Omental fat pad (tissue), 4 donors: ENCODE measurements at places on chromosomes 4 and X.

DNA sequence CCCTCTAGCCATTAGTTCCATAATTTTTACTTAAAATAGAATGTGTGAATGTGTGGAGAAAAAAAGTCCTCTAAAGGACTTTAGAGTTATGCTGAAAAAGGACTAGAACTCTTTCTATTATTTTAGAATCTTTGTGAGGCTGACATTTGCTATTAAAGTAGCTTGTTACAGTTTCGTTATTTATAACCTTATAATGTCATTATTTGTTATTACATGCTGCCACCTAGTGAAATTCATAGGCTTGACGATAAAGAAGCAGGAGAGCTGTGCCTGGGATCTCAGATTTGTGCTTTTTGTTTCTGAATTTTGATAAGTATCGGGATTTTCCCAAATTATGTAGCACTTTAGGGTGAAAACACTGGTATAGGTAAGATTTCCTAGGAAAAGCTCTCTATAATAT is 38.5 kb upstream of the TAPT1 start:
- DNase-seq: no peak

- no peak for DNase-seq
Measured at GRCh38 chr4:150944660-150945059, 70.4 kb downstream of the LRBA start.

- no peak for DNase-seq
Measured at GRCh38 chrX:84358271-84358670, 144.0 kb downstream of the HDX start.

DNA sequence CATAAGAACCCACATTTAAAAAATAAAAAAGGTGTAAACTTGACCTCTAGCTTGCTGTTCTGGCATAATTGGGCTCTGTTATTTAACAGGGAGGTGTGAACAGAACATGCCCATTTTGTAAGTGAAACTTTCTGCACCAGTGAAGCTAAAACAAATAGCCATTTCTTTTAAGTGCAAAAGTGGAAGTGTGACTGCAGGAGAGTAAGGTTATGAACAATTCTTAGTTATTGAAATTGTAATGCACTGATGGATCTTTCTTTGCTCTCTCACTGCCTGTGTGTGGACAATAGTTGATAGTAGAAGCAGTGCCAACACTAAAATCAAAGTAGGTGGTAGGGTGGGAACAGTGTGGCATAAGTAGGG is 12.6 kb downstream of the P2RY10 start:
- no peak for DNase-seq

- DNase-seq: no peak
Measured at GRCh38 chr4:74934888-74935287, 2.0 kb downstream of the PARM1 start.

DNA sequence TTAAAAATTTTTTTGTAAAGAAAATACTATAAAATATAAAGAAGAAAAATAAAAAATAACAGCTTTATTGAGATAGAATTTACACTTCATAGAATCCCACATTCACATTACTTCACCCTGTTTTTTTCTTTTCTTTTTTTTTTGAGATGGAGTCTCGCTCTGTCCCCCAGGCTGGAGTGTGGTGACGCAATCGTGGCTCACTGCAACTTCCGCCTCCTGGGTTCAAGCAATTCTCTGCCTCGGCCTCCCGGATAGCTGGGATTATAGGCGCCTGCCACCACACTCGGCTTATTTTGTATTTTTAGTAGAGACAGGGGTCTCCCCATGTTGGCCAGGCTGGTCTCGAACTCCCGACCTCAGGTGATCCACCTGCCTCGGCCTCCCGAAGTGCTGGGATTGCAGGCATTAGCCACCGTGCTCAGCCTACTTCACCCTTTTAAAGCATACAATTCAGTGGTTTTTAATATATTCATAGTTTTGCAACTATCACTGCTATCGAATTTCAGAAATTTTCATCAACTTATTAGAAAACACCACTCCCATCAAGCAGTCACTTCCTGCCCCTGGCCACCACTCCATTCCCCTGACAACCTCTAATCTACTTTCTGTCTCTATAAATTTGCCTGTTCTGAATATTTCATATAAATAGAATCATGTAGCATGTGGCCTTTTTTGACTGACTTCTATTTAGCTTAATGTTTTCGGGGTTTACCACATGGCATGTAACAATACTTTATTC is 48.7 kb downstream of the TMEM131L start:
- no peak for DNase-seq

GRCh38 chr4:169675825-169676224 is 55.4 kb downstream of the CLCN3 start:
- no peak for DNase-seq

DNA sequence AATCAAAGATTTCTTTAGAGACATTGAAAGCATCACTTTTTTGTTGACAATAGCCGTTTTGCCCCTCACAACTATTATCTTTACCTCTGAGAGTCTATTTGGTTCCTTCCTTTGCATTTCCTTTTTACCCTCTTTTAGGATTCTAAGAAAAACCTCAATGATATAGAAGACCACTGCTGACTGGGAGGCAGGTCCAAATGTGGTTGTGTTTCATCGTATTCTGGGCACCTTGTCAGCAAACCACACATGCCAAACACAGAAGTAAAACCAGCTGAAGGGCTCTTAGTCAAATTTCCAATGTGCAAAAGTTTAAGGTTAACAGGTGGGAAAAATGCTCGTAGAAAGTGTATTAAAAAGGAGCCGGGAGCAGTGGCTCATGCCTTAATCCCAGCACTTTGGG is 5.1 kb upstream of the PRMT9 start:
- DNase-seq: no peak

GRCh38 chrX:124005228-124005627 is 43.7 kb downstream of the STAG2 start:
- DNase-seq: no peak

DNA sequence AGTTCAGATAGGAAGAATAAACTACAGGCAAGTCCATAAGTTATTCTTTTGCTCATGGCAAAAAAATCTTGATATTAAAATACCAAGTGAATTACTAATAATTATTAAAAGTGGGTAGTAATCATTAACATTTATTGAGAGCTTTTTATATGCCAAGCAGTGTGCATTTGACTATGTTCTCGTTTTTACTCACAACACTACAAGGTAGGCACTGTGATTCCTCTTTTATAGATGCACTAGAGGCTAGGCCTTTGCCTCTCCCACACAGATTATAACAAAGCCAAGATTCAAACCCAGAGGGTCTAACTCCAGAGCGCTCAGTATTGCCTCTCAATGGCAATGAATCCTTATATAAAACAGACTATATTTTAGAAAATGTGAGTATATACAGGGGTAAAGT is 254.2 kb downstream of the NAF1 start:
- no peak for DNase-seq

- DNase-seq: no peak
Measured at GRCh38 chr4:158331863-158332262, 121.6 kb downstream of the TMEM144 start.

- no peak for DNase-seq
Measured at GRCh38 chr4:121989715-121990114, 37.9 kb upstream of the TRPC3 start.

DNA sequence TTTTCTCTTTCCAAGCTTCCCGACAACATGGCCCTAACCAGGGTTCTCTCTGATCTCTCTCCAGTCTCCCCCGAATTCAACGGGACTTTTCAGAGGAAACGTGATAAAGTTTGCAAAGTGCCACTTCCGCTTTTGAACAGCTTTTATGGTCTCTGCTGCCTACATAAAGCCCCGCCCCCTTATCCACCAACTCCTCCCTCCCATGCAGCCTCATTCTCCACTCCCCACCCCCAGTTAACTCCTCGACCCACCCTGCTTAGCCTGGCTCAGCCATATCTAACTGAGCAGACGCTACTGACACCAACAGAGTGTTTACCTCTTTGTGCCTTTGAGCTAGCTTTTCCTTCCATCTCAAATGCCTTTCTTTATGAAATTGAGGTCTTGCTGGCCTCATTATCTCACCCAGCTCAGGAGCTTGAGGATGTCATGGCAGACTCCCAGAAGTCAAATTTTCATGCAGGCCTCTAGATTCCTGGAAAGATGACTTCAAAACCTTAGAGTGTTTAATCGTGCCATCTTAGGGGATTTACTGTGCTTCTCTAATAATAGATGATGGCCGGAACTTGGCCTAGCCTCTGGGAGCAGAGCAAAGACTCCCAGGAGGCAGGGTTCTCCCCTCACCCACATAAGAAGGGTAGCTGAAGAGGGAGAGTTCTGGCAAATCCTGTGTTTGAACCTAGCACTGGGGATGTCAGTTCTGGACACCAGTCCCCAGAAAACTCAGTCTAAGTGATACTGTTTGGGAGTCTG is 606.0 kb downstream of the BCOR start:
- no peak for DNase-seq

GRCh38 chr4:101175896-101176676 is 171.2 kb downstream of the PPP3CA start:
- DNase-seq: no peak

- DNase-seq: no peak
Measured at GRCh38 chr4:3656416-3657356, 109.5 kb upstream of the ADRA2C start.

DNA sequence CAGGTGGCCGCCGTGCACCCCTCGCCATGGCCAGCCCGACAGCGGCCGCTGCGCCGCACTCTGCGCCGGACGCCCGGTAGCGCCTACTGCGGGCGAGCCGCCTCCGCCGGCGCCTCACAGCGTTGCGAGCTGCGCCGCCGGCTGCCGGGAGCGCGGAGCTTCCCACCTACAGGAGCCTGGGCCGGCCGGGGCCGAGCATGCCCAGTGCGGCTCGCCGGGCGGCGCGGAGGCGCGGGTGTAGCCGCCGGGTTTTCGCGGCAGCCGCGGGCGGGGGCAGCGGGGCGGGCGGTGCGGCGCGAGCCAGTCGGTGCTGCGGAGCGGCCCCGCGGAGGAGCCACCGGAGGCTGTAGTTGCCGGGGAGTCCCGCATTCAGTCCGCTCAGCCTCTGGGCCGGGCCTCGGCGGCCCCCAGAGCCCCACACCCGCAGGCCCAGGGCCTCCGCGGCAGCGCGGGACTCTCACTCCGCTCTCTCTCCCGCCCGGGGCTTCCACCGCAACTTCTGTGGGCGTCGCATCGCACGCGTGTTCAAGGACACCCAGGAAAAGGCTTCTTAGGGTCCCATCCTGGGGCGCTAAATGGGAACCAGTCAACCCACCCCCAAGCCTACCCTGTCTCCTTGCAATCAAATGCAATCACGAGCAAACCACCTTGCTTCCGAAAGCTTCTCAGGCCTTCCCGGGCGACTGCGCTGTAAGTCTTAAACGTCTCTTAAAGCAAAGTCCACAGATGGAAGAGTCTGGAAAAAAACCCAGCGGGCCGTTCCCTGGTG is at the start of gene MFAP3L:
TSS of gene MFAP3L (minus strand) at position 143 of the 769 bp plus-strand sequence. CDS start 20,518 bp downstream, outside the sequence.
- peak; percentile 46 for DNase-seq

DNA sequence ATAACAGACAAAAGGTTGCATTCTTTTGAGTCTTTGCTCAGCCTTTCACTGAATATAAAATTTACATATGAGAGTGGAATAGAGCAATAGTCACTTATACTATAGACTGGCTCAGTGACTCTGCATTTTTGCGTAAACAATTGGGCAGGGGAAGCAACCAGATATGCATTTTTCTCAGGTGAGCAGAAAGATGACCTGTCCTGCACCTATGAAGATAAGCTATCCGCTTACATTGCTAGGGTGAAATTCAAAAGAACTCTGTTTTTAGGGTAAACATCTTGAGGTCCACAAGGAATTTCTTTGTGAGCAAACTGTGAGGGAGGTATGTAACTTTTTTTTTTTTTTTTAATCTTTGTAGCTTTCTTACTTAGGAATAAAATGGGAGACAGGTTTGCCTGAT is 602.4 kb upstream of the PRKX start:
- no peak for DNase-seq

DNA sequence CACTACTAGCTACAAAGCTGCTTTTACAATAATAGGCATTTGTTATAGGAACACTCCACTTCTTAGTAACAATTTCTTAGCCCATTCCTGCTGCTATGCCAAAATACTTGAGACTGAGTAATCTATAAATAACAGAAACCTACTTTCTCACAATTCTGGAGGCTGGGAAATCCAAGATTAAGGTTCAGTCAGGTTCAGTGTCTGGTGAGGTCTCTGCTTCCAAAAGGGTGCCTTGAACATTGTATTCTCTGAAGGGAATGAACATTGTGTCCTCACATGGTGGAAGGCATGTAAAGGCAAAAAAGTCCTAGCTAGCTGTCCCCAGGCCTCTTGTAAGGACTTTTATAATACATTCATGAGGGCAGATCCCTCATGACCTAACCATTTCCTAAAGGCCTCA is 7.0 kb downstream of the SLC9B1 start:
- DNase-seq: no peak

GRCh38 chr4:8320386-8320750 is 50.8 kb downstream of the HTRA3 start:
- no peak for DNase-seq

DNA sequence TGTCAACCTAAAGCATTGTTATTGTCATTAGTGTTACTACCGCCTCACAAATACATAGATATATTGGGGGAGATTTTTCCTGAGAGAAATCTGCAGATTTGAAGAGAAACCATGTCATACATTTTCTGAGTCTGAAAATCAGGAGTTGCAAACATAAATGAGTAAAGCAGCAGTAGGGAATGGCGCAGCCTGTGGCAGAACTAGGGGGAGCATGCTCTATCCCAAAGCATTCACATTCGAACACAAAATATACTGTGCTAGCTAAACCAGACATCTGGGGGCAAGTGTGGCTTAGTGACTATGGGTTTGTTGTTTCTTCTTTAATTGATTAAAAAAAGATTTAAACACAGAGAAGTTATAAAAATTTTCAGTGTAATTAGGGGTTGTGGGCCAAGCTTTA is 83.2 kb downstream of the CPE start:
- no peak for DNase-seq

- DNase-seq: no peak
Measured at GRCh38 chrX:17414839-17415238, 39.8 kb downstream of the NHS start.

- no peak for DNase-seq
Measured at GRCh38 chr4:98363431-98363830, 102.2 kb downstream of the RAP1GDS1 start.

DNA sequence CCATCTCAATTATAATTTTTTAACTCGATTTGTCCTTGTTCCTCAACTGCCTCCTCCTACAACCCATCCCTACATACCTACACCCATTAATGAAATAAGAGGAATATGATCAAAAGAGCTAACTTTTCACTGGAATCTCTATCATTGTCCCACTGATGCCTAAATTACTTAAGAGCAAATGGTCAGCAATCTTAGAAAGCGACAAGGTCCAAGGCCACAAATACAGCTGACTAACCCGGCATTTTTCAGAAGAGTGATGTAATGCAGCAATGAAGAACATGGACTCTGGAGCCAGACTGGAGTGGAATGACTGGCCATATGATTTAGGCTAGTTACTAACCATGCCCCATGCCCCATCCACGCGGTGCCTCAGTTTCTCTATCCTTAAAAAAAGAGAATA is 56.2 kb downstream of the PPA2 start:
- DNase-seq: no peak

GRCh38 chr4:76996445-76996844 is 46.9 kb downstream of the SEPTIN11 start:
- DNase-seq: no peak
